KG1 (cell line): ENCODE measurements at places on chromosomes 13 and 19.

DNA sequence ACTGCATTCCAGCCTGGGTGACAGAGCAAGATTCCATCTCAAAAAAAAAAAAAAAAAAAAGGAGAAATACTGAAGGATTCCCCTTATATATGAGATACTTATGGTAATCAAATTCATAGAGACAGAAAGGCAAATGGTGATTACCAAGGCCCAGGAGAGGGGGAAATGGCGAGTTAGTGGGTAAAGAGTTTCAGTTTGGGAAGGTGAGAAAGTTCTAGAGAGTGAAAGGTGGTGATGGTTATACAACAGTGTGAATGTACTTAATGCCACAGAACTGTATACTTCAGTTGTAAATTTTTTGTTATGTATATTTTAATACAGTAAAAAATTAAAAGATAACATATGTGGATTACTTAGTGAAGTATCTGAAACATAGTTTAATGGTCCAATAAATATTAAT lies 90.2 kb downstream of the DHRS12 start:
- no peak for DNase-seq

- DNase-seq, result no peak
Observed at GRCh38 chr13:39362652-39363381, 240.2 kb downstream of the LHFPL6 start.

GRCh38 chr13:31878495-31878894 lies 139.2 kb downstream of the RXFP2 start:
- no peak for DNase-seq

- no peak for DNase-seq
Observed at GRCh38 chr13:91311491-91311890, 36.0 kb upstream of the MIR17HG start.

DNA sequence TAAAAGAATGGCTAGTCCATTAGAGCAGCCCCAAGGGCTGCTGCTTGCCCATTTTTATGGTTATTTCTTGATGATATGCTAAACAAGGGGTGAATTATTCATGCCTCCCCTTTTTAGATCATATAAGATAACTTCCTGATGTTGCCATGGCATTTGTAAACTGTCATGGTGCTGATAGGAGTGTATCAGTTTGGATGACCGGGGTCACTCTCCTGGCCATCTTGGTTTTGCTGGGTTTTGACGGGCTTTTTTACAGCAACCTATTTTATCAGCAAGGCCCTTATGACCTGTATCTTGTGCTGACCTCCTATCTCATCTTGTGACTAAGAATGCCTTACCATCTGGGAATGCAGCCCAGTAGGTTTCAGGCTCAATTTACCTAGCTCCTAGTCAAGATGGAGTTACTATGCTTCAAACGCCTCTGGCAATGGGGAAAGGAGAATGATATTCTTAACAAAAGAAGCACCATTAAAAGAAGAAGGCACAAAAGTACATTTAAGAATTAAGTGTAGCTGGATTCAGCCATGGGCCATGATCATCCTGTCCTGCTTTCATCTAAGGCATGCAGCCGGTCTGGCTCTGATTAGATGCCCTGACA lies 1156.0 kb downstream of the PCDH9 start:
- DNase-seq, result no peak
